Body of pancreas (tissue), 4 donors: ENCODE measurements at places on chromosomes 3 and 15. TPM values are rescaled to one million over a fixed set of nuclear protein-coding genes. Genes with fewer than 3 reads are reported as not detected.

GRCh38 chr3:138464491-138464860, 30.1 kb downstream of the ESYT3 start:
- no peak overlapping the region for H3K27ac ChIP-seq
- H3K4me1 ChIP-seq: no peaks in the 10 kb centered on the region
- DNase-seq: no peak

DNA sequence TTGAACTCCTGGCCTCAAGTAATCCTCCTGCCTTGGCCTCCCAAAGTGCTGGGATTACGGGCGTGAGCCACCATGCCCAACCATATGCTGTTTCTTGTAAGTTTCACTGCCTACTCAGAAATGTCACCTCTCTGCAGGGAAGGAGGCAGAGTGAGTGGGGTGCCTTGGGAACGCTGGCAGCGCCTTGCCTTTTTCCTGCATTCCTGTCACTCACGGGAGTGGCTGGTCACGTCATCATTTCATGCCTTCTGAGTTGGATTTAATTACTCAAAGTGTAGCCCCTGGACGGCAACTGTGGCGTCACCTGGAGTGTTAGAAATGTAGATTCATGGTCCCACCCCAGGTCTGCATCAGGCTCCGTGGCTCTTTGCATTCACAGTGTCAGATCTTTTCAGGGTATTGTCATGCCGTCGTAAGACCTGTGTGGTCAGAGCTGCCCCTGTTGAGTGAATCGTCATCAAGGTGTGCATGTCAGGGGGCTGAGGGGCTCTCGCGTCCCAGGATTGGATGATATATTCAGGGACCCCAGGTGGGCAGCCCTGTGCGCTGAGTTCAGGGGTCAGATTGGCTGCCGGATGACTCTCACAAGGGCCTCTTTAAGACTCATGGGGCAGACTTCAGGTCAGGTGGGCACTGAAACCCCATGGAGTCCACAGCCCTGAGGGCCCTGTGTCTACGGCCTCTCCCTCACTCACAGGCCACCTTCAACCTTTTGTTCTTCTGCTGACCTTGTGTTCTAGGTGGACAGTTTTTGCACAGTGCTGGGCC, 65.9 kb upstream of the KLHL25 start:
- no peaks in the 10 kb centered on the region for H3K36me3 ChIP-seq
- H3K27me3 ChIP-seq: peaks cover 5% of the 10 kb centered on the region
- H3K27ac ChIP-seq: no peak overlapping the region
- DNase-seq: no peak
- H3K4me3 ChIP-seq: no peak overlapping the region

GRCh38 chr15:72967397-72967796, 84.9 kb upstream of the NEO1 start:
- no peak for DNase-seq
- no peak overlapping the region for H3K27ac ChIP-seq
- no peak overlapping the region for H3K4me3 ChIP-seq
- H3K27me3 ChIP-seq: no peaks in the 10 kb centered on the region
- H3K36me3 ChIP-seq: no peaks in the 10 kb centered on the region
- no peaks in the 10 kb centered on the region for H3K4me1 ChIP-seq

- H3K4me3 ChIP-seq: no peak overlapping the region
- no peaks in the 10 kb centered on the region for H3K27me3 ChIP-seq
- no peak overlapping the region for H3K27ac ChIP-seq
- H3K36me3 ChIP-seq: no peaks in the 10 kb centered on the region
- peak; percentile 13 for DNase-seq
Measured at GRCh38 chr3:184040010-184040409, 8.5 kb downstream of the HTR3D start.

- H3K27ac ChIP-seq: no peak overlapping the region
- no peak for DNase-seq
- no peak overlapping the region for H3K4me3 ChIP-seq
- no peaks in the 10 kb centered on the region for H3K4me1 ChIP-seq
Measured at GRCh38 chr3:15356176-15356575, 23.8 kb upstream of the SH3BP5 start.

HGD gene
- total RNA-seq: 14.2 TPM

C3orf49 gene
- total RNA-seq: not detected
